ENCODE measurements at places on chromosomes 2 and 18.

GRCh38 chr2:17573804-17574175 lies 33.3 kb downstream of the VSNL1 start:
- DNase-seq: no peak

- DNase-seq: no peak
Measured at GRCh38 chr2:50111067-50111466, 920.9 kb downstream of the NRXN1 start.

DNA sequence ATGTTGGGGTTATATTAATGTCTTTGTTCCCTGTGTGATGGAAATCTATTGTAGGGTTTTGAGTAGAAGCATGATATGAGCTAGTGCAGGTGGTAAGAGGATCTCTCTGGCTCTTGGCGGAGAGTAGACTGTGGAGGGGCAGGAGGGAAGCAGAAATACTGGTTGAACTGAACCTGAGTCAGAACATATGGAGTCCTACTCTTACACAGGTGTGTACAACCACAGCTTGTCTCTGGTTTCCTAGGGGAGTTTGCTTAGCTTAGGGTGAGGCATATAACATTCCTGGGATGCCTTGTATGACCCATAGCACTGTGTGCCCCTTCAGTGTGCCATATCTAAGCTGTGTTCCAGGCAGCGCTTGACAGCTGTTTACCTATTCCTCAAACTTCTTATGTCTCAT lies 97.3 kb upstream of the GCFC2 start:
- no peak for DNase-seq

- DNase-seq: peak; percentile 75
Measured at GRCh38 chr2:160241251-160242137, 41.4 kb upstream of the ITGB6 start.

DNA sequence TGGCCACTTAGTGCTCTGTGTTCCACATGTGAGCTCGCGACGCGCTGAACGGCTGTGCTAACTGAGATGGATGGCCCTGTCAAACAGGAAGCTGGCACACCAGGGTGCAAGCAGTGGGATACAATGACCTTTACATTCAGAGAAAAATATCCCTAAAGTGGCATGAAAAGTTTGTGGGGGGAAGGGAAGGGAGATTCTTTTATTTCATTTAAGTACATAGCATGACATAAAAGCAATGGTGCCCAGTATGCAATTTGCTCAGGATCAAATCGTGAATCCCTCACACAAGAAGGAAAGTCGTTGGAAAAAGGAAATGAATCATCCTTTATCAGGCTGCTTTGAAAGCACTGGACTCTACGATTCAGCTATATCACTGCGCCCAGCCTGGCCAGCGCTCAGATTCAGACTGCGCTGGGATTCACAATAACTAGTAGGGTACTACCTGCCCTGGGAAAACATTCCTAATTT lies 26.0 kb downstream of the SATB2 start:
- DNase-seq: no peak

DNA sequence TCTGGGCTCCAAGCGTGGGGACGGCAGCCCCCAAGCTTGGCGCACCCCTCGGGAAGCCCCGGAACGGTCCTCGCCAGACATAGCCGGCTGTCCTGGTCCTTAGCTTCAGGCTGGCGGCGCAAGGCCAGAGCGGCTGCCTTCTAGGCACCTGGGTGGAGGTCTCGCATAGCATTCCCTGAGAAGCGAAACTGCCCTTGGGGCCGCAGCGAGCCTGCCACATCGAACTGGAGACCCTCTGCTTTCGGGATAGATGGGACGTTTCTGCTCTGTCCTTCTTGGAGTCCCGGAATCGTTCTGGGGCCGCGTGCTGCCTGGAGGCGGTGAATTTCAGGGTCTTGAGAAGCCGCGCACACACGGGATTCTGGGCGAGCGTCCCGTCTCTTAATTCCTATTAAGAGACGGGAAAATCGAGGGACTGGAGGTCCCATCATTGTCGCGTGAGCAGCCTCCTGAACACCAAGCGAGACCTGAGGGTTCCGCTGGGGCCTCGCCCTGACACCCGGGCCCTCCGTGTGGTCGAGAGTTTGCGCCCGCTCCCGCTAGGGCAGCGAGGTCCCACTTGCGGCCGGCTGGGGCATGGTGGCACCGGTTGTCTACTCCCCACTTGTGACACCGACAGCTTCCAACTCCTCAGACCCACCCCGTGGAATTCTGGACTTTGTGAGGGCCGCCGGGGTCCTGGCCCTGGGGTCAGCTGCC lies 9.7 kb upstream of the EN1 start:
- no peak for DNase-seq

GRCh38 chr18:24930478-24930877 lies 421.5 kb downstream of the ZNF521 start:
- DNase-seq: no peak

- DNase-seq: no peak
Measured at GRCh38 chr2:205189301-205189700, 493.0 kb upstream of the NRP2 start.

- DNase-seq: no peak
Measured at GRCh38 chr2:179226961-179227259, 37.7 kb downstream of the SESTD1 start.

GRCh38 chr2:140273958-140274357 lies 1493.8 kb upstream of the NXPH2 start:
- no peak for DNase-seq

DNA sequence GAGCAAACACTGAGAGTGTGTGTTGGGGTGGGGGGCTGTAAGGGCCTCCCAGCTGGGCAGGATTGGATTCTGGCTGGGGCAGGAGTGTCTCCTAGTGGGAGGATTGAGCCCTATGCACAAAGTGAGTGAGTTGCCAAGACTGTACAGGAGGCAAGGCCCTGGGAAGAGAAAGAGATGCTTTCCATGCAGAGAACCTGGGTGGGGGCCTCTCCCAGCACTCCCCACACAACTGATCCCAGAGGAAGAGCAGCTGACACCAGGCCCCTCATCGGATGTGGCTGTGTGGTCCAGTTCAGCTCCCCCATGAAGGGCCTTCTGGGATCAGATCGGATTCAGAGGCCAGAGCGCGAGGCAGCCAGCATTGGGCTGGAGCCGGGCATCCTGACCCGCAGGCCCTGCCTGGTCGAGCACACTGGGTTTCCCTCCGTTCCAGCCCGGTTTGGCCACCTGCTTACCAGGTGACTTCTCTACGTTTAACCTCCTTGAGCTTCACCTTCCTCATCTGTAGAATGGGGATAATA lies 49.4 kb upstream of the FAHD2A start:
- no peak for DNase-seq

- DNase-seq: no peak
Measured at GRCh38 chr2:44839370-44839769, 102.1 kb upstream of the SIX3 start.

DNA sequence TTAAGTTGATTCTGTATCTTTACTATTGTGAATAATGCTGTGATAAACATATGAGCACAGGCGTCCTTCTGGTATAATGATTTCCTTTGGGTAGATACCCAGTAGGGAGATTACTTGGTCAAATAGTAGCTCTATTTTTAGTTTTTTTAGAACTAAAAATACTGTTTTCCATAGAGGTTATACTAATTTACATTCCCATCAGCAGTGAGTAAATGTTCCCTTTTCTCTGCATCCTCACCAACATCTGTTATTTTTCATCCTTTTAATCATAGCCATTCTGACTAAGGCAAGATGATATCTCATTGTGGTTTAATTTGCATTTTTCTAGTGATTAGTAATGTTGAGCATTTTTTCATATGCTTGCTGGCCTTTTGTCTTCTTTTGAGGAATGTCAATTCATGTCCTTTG lies 35.1 kb downstream of the PMS1 start:
- no peak for DNase-seq

DNA sequence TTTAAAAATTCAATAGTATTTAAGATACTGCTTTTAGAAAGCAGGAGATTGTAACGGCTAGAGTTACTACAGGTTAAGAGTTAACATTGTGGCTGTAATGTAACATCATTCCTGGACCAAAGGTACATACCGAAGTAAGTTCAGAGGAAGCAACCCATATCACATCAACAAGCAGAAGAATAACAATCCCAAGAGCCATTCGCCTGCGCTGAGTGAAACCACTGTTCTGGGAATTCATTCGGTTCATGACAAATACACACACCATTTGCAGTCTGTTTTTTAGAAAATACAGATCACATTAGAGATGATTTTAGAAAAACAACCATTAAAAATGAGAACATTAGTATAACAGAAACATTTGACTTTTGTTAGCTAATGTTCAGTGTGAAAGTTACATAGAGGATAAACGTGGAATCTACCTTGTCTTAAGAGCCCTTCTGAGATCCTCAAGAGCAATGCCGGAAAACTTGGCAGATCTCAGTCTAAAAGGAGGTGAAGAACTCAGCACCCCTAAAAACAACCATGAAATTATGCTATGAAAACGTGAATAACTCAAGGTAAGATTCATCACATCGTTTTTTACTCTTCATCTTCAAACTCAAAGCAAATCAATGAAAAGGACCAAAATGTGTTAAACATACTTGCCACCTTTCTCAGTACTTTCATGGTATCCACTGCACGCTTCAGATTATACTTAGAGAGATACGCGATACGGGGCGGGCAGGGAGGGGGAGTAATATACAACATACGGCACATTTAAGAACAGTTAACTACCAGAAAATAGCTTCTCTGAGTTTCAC lies 1.2 kb downstream of the SLC35F5 start:
- DNase-seq: no peak

DNA sequence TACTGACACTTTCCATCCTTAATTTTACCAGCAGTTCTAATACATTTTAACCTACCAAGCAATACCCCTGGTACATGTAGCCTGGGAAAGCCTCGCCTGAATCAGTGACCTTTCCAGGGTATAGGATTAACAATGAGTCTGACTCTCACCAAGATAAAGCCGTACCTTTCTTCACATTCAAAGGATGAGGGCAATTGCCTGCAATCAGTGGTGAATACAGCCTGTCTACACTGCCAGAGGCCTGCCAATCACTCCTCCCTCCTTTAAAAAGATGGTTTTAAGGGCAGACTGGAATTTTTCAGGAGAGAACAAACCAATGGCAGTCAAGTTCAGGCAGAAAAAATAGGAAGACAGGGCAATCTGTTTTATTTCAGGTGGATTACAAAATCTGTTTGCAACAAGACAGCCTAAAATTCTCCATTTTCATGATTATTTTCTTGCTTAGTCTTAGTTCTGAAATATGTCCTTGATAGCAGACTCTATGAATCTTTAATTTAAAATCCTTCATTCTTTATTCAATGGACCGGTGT lies 4.8 kb downstream of the EPHA4 start:
- no peak for DNase-seq

DNA sequence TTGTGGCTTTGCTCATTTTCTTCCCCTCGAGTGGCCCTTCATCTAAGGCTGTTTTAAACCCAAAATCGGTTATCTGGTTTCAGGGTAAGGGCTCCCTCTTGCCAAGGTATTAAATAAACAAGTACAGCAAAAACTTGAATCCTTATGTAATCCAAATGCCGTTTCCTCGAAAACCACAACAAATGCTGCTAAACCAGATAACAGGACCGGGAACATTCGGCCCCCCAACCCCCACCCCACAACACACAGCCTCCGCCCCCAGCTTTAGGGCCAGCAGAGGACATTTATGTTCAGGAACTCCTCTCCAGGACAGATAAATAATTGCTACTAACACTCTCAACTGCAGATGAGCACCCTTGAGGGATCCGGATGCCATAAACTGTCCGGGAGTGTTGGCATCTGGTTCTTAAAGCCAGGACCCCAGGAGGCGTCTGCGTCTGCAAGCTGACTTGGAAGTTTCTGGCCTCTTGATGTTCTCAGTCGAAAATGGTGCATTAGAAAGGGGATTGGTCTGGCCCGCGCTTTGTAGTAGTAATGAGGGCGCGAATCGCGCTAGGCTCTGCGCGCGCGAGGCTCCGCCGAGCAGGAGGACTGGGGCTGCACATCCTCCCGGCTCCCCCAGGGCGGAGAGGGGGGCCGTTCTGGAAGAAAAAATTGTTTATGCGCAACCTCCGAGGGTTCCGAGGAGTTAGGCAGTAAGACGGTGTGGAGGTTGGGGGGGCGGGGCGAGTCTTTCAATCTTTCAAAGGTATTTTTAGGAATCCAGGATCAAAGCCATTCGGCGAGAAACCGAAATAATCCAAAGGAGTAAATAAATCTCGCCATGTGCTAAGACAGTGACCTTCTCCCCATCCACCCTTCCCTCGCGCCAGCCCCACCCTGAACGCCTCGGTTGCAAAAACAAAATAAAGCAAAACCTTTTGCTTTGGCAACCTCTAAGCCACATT lies 3.9 kb upstream of the ID2 start:
- DNase-seq: peak; percentile 59

DNA sequence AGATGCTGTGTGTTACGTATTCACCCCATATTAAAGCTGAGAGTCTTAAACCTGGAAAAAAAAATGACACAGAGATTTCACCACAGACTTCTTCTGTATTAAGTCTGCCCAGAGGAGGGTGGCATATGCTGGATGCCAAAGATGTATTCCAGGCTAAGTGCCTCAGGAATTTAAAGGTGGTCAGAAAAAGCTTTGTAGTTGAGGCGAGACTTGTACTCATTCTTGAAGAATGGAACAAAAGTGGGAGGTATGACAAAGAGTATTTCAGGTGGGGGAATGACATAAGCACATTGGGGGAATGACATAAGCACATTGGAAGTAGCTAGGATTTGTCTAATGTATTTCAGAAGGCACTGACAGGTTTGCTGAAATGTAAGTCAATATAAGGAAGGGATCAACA lies 98.6 kb downstream of the BABAM2 start:
- no peak for DNase-seq

DNA sequence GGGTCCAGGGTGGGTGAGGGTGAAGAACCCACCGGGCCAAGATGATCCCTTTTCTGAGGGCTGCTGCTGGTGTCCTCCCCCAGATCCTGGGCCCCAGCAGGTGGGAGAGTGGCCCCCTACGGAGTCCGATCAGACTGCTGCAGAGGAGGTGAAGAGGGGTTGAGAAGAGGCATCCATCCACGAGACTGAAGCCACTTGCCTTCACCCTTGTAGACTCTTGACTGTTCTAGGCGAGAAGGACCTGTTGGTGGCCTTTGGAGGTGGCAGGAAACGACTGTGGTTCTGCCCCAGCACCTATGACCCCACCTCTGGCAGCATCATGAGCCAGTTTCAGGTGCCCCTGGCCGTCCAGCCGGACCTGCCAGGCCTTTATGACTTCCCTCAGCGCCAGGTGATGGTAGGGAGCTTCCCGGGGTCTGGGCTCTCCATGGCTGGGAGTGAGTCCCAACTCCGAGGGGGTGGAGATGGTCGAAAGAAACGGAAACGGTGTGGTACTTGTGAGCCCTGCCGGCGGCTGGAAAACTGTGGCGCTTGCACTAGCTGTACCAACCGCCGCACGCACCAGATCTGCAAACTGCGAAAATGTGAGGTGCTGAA lies 1.5 kb downstream of the TET3 start:
- DNase-seq: no peak

DNA sequence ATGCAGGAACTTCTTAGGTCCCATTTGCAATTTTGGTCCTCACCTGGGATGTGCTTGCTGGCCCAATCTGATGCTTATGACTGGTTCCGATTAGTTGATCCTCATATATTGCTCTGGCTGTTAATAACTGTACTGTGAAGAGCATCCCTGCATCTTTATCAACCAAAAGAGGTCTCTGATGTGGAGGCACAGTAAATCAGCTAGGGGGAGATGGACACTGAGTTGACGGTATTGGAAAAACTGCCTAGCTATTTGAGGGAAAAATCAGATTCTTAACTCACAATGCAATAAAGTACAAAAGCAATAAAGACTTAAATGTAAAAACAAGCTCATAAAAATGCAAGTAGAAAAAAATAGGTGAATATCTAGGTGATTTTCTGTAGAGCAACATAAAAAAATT lies 188.0 kb upstream of the TCF4 start:
- DNase-seq: no peak

- DNase-seq: no peak
Measured at GRCh38 chr2:225013425-225014365, 28.6 kb downstream of the DOCK10 start.
